ENCODE measurements at places on chromosomes 5 and 9. TPM values are rescaled to one million over a fixed set of nuclear protein-coding genes. Genes with fewer than 3 reads are reported as not detected.
A peak's percentile ranks its signal among the peaks of the same experiment; 100 is the strongest.

The CCL28 gene
- total RNA-seq, result not detected

The SCAMP1 gene
- total RNA-seq, result 43.5 TPM

The SH3TC2 gene
- total RNA-seq, result 1.4 TPM

The SLC6A7 gene
- total RNA-seq, result not detected

The GABRA6 gene
- total RNA-seq, result not detected

GRCh38 chr9:137878146-137878941 lies 762 bp downstream of the CACNA1B start:
- H3K27ac ChIP-seq, result no peak overlapping the region
- no peaks in the 10 kb centered on the region for H3K36me3 ChIP-seq
- no peak overlapping the region for H3K4me3 ChIP-seq
- DNase-seq, result peak; percentile 90
- peaks cover 38% of the 10 kb centered on the region for H3K27me3 ChIP-seq
- H3K4me1 ChIP-seq, result no peaks in the 10 kb centered on the region

DNA sequence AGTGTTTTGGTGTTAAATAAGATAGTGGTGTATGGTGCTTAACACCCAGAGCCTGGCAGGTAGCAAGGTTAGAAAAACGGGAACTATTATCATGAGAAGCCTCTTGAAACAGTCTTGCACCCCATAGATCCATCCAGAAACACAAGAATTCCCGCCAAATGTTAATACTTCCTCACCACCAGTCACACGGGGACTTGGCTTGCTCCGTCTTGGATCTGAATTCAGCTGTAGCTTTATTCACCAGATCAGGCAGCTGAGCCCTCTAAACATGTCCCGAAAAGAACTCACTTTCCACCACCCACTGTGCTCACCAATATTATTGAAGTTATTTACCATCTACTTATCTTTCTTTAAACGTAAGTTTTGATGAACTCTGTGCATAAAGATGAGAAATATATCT lies 101.6 kb upstream of the PTPN3 start:
- H3K36me3 ChIP-seq, result no peaks in the 10 kb centered on the region
- no peak for DNase-seq
- H3K27me3 ChIP-seq, result peaks cover 12% of the 10 kb centered on the region
- no peaks in the 10 kb centered on the region for H3K4me1 ChIP-seq
- H3K27ac ChIP-seq, result no peak overlapping the region

- peak overlapping the region; percentile 30 for H3K27ac ChIP-seq
- H3K4me1 ChIP-seq, result peaks cover 11% of the 10 kb centered on the region
- no peaks in the 10 kb centered on the region for H3K36me3 ChIP-seq
These were observed 1.5 kb downstream of the RASGRF2 start for GRCh38 chr5:80961376-80962281.

DNA sequence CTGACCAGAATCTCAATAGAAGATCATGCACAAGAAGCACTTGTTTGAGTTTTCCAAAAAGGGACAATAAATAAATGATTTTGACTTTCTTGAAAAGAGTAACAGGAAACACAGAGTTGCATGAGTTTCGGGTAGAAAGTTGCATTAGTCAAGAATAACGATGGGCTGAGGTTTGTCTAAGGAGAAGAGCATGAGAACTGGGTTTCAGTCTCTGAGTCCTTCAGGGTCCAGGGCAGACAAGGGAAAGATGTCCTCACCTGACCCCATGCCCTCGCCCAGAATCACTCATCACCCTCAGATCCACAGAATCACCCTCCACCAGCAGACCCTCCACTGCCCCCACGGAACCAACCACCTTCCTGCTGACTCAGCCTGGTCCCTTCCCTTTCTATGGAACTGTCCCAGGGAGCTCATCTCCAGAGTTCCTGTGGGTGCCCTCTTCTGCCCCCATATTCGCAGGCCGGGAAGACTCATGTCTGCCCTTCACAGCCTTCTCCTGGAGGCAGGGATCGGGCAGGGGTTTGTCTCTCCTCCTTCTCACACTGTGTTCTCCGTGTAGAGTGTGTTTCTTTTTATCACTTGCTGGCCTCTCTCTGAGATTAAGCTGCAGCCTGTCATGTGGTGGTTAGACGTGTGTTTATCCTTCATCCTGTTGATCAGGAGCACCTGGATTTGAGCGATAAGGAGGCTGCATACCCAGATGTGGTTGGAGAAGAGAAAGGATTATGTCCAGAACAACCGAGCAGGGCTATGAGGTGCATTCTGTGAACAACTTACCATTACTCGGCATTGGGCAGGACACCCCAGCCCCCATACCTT lies 442.6 kb downstream of the MAT2B start:
- no peak overlapping the region for H3K27ac ChIP-seq
- no peak overlapping the region for H3K4me3 ChIP-seq
- no peaks in the 10 kb centered on the region for H3K4me1 ChIP-seq
- no peaks in the 10 kb centered on the region for H3K27me3 ChIP-seq
- H3K36me3 ChIP-seq, result no peaks in the 10 kb centered on the region

DNA sequence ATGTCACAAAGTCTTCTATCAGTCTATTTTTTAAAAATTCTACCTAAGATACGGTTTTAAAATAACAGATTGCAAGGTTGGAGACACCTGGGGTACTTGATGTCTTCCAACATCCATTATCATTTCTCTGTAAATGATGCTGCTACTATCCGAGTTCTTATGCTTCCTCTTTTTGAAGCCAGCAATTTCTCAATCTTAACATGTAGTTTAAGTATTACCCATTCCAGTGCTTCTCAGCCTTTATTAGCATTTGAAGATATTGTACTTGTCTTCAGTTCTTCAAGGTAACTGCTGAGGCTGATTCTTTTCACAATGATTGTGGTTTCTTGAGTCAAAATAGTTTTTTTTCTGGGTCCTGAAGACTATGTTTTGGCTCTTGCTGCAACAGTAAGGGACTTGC lies 96.4 kb upstream of the SELENOP start:
- peaks cover 32% of the 10 kb centered on the region for H3K27me3 ChIP-seq
- H3K27ac ChIP-seq, result no peak overlapping the region
- H3K36me3 ChIP-seq, result no peaks in the 10 kb centered on the region
- H3K4me3 ChIP-seq, result peak overlapping the region; percentile 82
- DNase-seq, result no peak
- H3K4me1 ChIP-seq, result peaks cover 5% of the 10 kb centered on the region

Measured in progenitor cell of endocrine pancreas (in vitro differentiated cells).